ENCODE measurements at places on chromosomes 12 and 14. TPM values are rescaled to one million over a fixed set of nuclear protein-coding genes. Genes with fewer than 3 reads are reported as not detected.
A peak's percentile ranks its signal among the peaks of the same experiment; 100 is the strongest.

Gene MGAT4C
- not detected for total RNA-seq

DNA sequence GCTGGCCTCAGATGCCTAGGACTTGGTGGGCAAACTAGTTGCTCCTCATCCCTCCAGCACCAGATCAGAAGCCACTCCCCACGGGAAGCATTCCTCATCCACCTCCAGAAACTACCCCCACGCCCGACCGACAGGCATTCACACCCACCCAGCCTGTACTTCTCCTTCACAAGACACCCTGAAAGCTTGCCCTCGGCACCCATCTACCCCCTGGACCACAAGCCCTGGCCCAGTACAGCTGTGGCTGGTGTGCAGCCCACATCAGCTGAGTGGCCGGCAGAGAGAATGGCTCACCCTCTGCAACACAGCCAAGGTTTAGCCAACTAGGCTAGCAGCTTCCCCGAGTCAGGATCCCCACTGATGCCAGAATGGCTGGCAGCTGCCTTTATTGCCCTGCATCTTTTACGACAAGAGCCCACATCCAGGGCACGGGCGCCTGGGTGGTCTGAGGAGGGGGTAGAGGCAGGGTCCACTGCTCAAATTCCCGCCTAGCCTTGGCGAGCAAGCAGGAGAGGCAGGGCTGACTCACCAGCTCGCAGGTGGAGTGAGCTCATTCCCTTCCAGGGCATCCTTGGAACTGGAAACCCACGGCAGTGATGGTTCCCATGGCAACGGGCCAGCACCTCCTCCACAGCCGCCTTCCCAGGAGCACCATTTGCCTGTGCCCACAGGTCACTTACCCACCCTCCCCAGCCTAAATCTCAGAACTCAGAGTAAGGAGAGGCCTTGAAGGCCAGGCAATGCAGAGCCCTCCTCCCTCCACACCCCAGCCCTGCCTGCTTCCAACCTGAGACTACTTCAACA is 17.1 kb downstream of the ACTN1 start:
- peak overlapping the region; percentile 74 for H3K27ac ChIP-seq
- peaks cover 100% of the 10 kb centered on the region for H3K4me1 ChIP-seq
- DNase-seq = no peak
- H3K4me3 ChIP-seq = peak overlapping the region; percentile 22
- peaks cover 11% of the 10 kb centered on the region for H3K27me3 ChIP-seq

DNA sequence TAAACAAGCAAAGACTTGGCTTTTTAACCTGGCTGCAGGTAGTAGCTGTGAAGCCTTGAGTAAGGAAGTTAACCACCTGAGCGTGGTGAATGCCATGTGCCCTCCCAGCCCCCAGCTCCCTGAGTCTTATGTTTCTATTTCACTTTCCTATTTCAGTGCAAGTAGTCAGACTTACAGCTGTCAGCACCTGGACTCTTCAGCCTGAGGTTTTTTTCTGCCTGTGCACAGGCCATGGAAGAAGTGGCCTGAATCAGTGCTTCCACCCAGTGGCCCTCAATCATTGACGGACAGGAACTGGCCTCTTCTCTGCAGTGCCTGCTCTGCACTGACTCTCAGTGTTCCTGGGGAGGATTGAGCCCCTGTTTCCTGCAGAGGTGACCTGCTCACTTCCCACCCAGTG is 796.4 kb downstream of the MED13L start:
- DNase-seq = no peak
- H3K4me3 ChIP-seq = no peak overlapping the region
- peaks cover 1% of the 10 kb centered on the region for H3K27me3 ChIP-seq
- no peak overlapping the region for H3K27ac ChIP-seq
- no peaks in the 10 kb centered on the region for H3K4me1 ChIP-seq
- no peaks in the 10 kb centered on the region for H3K36me3 ChIP-seq

- peaks cover 11% of the 10 kb centered on the region for H3K4me1 ChIP-seq
- no peak overlapping the region for H3K4me3 ChIP-seq
- peaks cover 37% of the 10 kb centered on the region for H3K36me3 ChIP-seq
- no peaks in the 10 kb centered on the region for H3K27me3 ChIP-seq
These were observed 237.7 kb downstream of the TRHDE start for GRCh38 chr12:72509891-72510290.

Gene SYCP3
- not detected for total RNA-seq

Gene CMA1
- total RNA-seq = not detected

DNA sequence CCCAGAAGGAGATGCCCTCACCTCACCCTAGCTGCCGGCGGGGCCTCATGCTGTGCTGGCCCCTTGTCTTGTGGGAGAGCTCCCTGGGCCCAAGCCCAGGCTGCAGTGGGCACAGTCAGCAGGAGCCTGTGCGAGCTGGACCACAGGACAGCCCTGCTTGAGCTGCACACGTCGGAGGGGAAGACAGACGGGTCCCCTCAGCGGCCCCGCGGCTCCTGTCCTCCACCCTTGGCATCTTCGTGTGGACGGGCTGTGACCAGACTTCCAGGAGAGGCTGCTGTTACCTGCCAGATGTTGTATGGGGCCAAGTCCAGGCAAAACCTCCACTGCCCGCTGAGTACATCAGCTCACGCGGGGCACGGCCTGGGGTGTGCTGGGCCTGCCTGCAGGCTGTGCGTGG is 9.4 kb upstream of the TEX22 start:
- no peaks in the 10 kb centered on the region for H3K27me3 ChIP-seq
- no peak overlapping the region for H3K4me3 ChIP-seq
- H3K27ac ChIP-seq = no peak overlapping the region
- no peaks in the 10 kb centered on the region for H3K36me3 ChIP-seq
